Astrocyte (in vitro differentiated cells and primary cell): ENCODE measurements at places on chromosomes 3 and 15. TPM values are rescaled to one million over a fixed set of nuclear protein-coding genes. Genes with fewer than 3 reads are reported as not detected.

GRCh38 chr3:15032650-15033049 is 32.5 kb downstream of the MRPS25 start:
- DNase-seq: no peak

DNA sequence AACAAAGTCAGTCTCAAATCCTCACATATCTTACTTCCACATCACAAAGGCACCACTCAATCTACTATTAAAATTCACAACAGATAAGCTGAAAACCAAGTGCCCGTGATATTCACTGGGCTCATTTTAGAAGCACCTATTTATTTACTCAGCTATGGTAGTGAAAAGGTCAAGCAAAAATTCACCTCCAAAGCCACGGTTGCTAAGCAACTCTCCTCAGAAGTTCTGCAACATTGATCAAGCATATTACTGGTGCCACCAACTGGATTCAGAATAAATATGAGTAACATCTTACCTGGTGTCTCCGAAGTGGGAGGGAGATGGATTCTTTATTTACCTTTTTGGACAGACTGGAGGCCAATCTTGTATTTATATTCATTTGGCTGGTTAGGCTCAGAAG is 714.8 kb downstream of the FHIT start:
- DNase-seq: no peak

DNA sequence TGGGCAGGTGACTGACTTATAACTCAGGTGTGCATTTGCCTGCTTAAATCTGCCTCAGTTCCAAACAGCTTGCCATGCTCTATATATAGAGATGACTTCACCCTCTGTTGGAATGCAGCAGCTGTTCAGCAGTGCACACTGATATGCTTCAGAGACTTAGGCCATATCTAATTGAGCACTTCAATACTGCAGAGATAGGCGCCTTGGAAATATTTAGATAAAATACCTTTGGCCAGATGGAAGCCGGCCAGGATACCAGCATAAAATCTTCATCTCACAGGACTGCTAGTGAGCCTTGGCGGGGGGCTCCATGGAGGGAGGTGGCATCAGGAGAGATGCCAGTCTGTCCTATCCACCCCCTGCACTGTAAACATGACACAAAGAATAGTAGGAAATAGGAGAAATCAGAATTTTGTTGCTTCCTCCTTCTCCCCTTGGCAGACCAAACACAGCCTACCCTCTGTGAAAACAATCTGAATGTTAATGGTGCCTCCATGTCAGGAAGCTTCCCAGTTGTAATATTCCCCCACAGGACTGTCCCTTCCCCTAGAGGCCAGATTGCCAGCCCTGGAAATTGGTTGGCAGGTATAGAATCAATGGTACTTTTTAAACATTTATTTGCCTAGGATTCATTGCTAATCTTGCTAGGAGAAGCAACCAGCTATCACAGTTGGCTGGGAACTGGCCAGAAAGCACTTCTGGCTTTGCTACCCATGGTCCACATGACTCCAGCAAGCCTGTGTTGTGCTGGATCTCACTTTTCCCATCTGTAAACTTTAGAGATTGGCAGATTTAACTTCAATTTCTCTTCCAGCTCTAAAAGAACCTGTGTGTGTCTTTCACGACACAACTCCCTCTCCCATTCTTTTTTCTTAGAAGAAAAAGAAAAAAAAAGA is 215.5 kb upstream of the KCNMB2 start:
- peak; percentile 82 for DNase-seq

GRCh38 chr15:82763361-82764116 is 42.3 kb downstream of the FSD2 start:
- no peak for DNase-seq

GRCh38 chr3:45103753-45104714 is 42.1 kb downstream of the CDCP1 start:
- no peak for DNase-seq

DNA sequence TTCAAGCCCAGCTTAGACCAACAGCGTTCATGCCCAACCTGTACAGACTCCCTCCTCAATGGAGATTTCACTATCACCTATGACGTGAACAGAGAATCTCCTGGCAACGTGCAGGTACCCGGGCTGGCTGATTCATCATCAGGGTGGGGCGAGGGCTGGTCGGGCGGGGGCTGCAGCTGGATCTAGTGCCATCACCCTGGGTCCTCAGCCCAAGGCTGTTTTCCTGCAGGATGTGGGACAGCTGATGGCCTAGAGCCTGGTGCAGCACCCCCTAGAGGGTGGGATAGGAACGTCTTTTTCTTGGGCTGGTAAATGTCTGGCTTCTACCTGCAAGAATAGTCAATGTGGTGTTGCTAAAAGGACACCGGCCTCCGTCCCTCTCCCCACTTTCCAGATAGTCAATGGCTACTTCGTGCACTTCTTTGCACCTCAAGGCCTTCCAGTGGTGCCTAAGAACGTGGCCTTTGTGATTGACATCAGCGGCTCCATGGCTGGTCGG is 4.4 kb downstream of the ITIH3 start:
- no peak for DNase-seq

GRCh38 chr15:38072348-38073177 is 138.1 kb downstream of the TMCO5A start:
- peak; percentile 69 for DNase-seq

GRCh38 chr3:131568460-131568859 is 65.7 kb upstream of the MRPL3 start:
- DNase-seq: no peak

Gene DCBLD2
- total RNA-seq: 214 and 243 TPM in 2 replicates

- no peak for DNase-seq
Measured at GRCh38 chr3:16385151-16385550, 120.1 kb downstream of the OXNAD1 start.

Gene CKMT1A
- total RNA-seq: 1.2 TPM in 2 replicates

DNA sequence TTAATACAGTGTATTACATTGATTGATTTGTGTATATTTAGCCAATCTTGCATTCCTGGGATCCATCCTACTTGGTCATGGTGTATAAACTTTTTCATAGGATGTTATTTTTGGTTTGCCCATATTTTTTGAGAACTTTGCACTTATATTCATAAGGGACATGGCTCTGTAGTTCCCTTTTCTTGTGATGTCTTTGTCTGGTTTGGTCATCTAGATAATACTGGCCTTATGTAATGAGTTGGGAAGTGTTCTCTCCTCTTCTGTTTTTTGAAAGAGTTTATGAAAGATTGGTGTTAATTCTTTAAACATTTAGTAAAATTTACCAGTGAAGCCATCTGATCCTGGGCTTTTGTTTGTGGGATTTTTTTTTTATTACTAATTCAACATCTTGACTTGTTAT is 9.6 kb downstream of the CHST13 start:
- DNase-seq: no peak

Gene LDHAL6B
- not detected in 2 replicates for total RNA-seq

- DNase-seq: no peak
Measured at GRCh38 chr15:93195109-93195508, 106.1 kb upstream of the RGMA start.
